CD4-positive, alpha-beta T cell treated with Interleukin-6 for 4 hours (primary cell): ENCODE measurements at places on chromosomes 16 and 17.

DNA sequence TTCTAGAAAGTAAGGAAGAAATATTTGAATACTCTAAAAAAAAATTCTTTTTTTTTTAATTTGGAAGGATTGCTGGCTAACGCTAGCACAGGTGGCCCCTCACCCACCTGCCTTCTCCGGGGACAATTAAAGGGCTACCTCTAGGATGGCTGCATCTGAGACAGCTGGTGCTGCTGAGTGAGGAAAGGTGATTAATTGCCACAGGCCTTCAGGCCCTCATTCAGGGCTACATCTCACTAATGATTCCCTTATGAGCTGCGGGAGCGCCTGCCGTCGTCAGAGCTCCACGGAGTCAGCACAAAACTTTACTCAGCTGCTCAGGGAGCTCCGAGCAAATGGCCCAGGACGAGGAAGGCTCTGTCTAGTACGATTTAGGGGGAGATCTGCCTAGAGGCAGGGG lies 27.0 kb upstream of the AKTIP start:
- DNase-seq = no peak

- no peak for DNase-seq
Measured at GRCh38 chr16:63904930-63905329, 1216.9 kb downstream of the CDH11 start.

- no peak for DNase-seq
Measured at GRCh38 chr17:83161298-83162034, 82.1 kb downstream of the METRNL start.

GRCh38 chr17:76232342-76232741 lies 8.0 kb downstream of the RNF157 start:
- no peak for DNase-seq

- DNase-seq = no peak
Measured at GRCh38 chr17:12993631-12994030, 24.2 kb downstream of the ELAC2 start.

- DNase-seq = no peak
Measured at GRCh38 chr17:77153999-77154586, 13.3 kb downstream of the SEC14L1 start.

GRCh38 chr17:60354223-60354622 lies 37.7 kb downstream of the USP32 start:
- DNase-seq = no peak

DNA sequence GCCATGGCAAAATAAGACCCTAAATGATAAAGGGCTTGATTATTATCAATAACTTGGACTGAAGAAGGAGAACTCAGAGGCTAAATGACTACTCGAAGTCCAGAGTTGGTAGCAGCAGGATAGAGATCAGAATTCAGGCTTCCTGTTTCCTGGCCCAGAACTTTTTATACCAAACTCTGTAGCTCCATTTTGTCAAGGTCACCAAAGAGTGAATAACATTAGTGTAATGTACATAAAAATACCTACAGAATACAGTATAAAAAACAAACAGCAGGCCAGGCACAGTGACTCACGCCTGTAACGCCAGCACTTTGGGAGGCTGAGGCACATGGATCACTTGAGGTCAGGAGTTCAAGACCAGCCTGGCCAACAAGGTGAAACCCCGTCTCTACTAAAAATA lies 79.0 kb downstream of the ARHGAP17 start:
- no peak for DNase-seq

GRCh38 chr17:82081546-82081945 lies 15.9 kb upstream of the DUS1L start:
- no peak for DNase-seq

GRCh38 chr17:73513426-73513825 lies 130.8 kb downstream of the SDK2 start:
- DNase-seq = no peak

- DNase-seq = no peak
Measured at GRCh38 chr17:80337195-80337895, 76.7 kb downstream of the RNF213 start.

DNA sequence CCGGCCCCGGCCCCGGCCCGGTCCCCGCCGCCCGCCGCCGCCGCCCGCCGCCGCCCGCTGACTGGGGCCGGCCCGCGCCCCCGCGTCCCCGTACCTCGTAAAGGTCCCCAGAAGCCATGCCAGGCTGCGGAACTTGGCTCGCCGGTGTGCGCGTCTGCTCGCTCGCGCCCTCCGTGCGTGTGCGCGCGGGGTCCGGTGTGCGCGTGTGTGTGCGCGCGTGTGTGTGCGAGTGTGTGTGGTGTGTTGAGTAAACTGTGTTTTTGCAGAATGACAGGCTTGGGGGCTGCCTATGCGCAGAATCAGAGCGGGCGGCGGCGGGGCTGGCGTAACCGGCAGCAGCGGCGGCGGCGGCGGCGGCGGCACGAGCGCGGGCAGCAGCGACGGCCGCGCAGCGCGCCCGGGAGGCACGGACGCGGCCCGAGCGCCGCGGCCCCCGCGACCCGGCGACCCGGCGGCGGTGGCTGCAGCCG lies 307 bp downstream of the CDYL2 start:
- DNase-seq = peak; percentile 72

- no peak for DNase-seq
Measured at GRCh38 chr16:56894331-56894917, 29.4 kb downstream of the SLC12A3 start.

GRCh38 chr17:58136669-58137279 lies 11.4 kb upstream of the OR4D1 start:
- DNase-seq = no peak

GRCh38 chr17:48194097-48194550 lies 86.6 kb downstream of the SNX11 start:
- no peak for DNase-seq

DNA sequence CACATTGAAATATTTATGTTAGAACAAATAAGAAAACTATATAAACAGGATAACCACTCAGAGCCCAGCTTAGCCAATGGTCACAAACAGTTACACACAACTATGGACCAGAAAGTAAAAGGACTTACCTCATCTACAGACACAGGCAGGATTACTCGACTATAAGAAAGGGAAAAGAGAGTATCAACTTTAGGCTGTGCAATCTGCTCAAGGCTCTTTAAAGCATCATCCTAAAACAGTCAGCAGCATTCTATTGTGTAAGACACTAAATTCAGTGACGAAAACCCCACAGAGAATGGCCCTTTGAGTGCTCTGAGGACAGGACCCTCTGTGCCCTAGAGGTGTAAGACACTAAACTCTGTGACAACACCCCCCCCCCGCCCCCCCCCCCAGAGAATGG lies 4.2 kb downstream of the PITPNA start:
- DNase-seq = no peak

DNA sequence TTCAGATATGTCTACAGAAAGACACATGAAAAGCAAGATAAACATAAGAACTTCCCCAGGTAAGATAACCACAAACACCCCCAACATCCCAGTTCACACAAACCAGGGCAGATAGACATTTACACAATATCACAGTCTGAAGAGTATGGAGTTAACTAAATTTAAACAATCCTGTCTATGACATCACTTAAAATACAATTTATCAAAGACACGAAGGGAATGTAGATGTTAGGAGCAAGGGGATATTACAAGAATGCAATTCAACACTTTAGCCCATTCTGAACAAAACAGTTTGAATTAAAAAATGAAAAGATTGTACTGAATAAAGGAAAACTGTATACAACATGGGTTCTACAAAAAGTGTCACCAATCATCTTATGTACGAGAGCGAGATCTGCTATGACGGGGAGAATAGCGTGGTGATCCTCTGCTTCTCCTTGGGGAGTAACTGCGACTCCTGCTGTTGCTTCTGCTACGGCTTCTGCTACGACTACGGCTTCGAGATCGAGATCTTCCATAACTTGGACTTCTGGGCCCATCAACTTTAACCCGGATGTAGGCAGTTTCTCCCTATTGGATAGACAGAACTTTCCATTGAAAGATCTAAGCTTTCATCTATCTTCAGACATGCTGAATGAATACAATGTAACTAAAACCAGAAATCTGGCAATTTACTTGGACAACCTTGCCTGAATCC lies 1.9 kb downstream of the SRSF1 start:
- no peak for DNase-seq

DNA sequence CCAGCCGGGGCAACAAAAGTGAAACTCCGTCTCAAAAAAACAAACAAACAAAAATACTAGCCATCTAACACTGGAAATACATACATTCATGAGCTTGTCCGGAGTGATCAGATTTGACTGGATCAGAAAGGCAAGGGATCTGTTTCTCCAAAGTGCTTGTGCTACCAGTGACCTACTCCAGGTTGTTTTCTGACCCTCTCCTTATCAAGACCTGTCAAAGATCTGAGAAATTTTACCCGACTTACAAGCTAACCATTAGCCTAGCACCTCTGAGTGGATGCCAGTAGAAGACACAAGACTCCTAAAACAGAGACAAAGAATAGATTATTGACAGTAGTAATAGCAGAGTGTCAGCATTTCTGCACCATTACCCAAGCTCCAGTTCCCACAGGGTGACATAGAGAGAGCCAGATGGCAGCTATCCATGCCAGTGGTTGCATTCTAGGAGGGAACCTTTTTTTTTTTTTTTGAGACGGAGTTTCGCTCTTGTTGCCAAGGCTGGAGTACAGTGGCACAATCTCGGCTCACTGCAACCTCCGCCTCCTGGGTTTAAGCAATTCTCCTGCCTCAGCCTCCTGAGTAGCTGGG lies 9.8 kb downstream of the ASPA start:
- DNase-seq = no peak

DNA sequence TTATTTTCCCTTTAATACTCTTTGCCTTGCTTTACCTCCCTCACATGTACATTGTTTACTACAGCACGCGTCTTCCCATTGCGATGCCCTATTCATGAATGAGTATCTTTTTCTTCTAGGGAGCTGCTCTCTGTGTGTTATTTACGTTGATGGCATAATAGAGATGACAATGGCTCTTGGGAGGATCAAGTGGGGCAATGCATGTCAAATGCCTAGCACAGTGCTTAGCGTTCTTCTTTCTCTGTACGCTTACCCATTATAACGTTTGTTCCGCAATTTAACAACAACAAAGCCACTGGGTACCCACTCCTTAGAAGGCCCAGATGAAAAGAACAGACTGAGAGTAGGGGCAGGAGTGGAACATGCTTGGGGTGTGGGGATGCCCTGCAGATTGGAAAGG lies 271.6 kb upstream of the TNRC6C start:
- no peak for DNase-seq

DNA sequence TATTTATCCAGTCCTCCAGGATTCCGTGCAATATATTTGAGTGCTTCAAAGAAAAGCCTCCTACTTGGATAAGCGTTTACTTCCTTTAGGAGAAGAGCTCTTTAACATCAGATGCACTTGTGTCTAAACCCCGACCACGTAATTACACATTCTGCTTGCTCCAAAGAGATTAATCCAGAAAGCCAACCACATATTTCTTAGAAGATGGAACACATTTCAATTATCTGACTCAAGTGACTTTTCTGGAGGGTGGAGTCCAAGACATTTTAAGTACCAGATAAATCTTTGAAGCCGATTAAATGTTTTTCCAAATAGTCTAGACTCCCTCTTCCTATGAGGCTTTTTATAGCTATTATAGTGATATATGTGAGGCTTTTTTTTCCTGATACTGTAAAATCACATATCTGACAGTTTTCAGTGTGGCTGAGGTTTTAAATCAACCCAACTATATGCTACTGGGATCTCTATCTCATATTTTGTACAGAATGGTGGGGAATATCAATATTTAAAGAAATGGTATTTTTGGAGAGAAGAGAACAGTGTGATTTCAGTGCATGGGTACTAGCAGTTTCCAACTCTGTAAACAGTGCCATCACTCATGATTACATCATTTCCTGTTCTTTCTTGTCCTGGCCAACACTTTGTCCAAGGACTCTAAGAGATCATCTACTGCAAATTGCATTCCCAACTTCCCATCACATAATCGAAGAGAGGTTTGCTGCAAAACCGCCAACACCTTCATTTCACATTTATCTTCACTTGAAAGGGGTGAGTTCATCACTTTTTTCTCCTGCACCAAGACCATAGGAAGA lies 192.4 kb upstream of the HSBP1 start:
- DNase-seq = no peak

- no peak for DNase-seq
Measured at GRCh38 chr16:8110572-8111514, 479.5 kb downstream of the TMEM114 start.

DNA sequence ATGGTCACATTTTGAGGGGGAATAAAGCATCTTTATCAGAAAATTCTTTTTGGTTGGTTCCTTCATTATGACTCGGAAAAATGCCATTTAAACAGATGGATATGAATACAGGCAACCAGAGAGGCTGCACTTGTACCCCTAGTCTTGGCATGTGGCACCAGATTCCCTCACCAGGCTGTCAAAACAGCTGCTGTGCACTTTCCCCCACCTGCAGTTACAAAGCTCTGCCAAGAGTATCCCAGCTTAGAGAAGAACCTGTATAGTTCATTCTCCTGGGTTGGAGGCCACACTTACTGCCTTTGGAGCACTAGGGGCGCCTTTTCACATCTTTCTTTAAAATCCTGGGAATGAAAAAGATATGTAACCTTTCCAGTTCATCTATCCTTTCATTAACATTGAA lies 190.3 kb downstream of the KIF2B start:
- DNase-seq = no peak

- DNase-seq = no peak
Measured at GRCh38 chr17:42002792-42003301, 14.4 kb downstream of the DNAJC7 start.

- peak; percentile 66 for DNase-seq
Measured at GRCh38 chr16:546909-547770, 13.1 kb upstream of the PRR35 start.

DNA sequence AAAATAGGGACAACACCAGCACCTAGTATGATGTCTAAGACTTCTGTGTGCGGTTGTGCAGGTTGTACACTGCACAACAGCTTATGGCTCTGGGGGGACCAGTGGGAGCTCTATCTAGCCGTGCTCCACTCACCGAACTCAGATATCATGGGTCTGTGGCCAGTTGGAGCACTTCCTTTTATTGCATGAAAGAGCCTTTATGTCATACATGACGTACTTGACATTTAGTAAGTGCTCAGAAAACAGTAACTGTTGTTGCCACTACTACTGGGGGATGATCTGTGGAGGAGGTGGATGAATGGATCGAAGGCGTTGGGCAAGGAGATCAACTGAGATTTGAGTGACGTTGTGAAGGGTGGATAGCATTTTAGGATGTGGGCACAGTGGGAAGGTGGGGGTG lies 368.8 kb downstream of the SNX29 start:
- no peak for DNase-seq

GRCh38 chr17:48738424-48738802 lies 9.9 kb upstream of the HOXB13 start:
- DNase-seq = no peak

DNA sequence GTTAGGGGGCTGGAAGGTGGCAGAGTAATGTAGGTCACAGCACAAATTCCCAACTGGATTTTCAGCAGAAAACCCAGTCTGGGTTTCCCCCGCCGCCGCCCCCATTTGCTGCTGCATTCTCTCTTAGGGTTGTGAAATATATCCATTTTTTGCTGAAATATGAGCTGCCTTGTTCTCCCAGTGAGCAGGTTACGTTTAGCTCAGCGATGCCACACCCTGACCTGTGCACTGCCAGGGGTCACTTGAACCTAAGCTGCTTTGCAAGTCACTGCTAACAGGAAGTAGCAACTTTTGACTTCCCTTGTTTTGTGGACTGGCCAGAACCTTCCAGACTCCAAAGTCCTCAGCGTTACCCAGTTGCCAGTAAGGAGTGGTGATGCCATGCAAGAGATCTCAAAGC lies 274.1 kb downstream of the CPPED1 start:
- DNase-seq = no peak

GRCh38 chr16:53588081-53588648 lies 85.2 kb upstream of the AKTIP start:
- no peak for DNase-seq
